ENCODE measurements at places on chromosomes 5 and 9.

DNA sequence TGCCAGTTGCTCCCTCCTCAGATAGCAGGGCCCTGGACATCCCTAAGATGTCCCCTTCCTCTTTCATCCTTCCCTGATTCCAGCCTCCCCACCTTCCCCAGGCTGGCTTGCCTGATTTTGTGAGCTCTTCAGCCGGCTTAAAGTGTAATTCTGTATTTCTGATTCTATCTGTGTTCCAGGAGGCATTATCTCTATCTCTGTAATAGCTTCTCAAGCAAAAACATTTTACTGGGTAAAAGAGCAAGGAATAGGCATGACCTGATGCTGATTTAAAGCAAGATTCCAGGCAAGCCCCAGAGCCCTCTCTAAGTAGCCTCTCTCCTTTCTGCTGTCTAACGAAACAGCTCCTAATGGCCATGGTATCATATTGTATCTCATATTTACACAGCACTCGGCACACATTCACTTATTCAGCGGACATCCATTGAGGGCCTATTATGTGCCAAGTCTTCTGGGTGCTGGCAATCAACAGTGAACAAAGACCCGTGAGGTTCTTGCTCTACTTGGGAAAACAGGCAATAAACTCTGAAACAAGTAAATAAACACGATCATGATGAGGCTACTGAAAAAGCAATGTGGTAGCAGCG, 100.9 kb upstream of the MSX2 start:
- DNase-seq: no peak

- DNase-seq: no peak
Observed at GRCh38 chr9:111886983-111887718, 9.5 kb upstream of the UGCG start.

DNA sequence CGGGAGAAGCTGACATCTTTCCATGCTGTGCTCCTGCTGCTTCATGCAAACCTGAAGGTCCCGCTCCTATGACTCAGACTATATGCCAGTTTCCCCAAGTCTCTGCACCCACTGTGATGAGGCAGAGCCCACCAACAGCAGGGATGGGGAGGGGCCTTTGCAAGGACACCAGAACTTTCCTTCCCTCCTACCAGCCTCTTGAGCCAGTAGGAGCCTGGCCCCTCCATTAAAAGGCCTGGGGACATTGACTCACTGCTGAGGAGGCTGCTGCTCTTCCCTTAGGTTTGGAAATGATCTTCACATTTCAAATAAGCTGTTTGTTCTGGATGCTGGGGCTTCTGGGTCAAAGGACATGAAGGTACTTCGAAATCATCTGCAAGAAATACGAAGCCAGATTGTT, 26.1 kb upstream of the CTSL start:
- no peak for DNase-seq

DNA sequence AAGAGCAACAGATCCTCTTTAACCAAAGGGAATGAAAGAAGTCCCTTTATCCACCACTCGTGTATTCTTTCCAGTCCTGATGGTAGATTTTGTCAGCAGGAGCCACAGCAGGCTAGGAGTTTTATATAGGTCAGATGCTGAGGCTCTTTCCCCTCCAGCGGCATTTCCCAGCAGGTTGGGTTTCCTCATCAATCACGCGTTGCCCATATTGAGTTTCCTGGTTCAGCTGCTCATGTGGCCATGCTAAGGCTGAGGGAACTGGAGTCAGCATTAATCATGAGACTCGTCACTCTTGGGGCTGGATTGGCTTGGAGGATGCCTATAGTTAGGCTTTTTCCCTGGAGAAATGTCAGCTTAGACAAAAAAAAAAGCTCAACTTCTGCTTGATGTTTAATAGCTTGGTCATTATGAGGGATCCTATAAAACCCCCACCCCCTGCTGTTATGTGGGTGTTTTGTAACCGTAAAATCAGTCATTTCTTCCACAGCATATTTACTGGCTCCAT, 193.4 kb upstream of the GAS1 start:
- DNase-seq: no peak

- DNase-seq: no peak
Observed at GRCh38 chr5:337563-338130, 16.1 kb downstream of the AHRR start.

GRCh38 chr5:53871050-53871449, 310.6 kb downstream of the NDUFS4 start:
- DNase-seq: no peak

- DNase-seq: no peak
Observed at GRCh38 chr9:104858846-104859245, 69.1 kb downstream of the ABCA1 start.

DNA sequence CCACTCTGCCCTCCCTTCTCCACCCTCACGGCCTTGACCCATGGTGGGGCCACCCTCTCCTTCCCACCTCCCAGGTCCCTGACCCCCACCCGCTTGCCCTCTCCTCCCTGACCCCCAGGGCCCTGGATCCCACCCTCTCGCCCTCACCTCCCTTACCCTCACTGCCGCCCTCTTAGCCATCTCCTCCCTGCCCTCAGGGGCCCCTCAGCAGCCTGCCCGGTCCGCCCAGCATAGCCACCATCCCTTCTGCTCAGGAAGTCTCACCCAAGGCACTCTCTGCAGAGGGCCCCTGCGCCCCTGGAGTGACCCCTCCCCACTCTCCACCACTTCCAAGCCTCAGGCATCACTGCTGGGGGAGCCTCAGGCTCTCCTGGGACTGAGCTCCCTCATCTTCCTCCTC, 66.3 kb downstream of the MRPL36 start:
- DNase-seq: no peak

DNA sequence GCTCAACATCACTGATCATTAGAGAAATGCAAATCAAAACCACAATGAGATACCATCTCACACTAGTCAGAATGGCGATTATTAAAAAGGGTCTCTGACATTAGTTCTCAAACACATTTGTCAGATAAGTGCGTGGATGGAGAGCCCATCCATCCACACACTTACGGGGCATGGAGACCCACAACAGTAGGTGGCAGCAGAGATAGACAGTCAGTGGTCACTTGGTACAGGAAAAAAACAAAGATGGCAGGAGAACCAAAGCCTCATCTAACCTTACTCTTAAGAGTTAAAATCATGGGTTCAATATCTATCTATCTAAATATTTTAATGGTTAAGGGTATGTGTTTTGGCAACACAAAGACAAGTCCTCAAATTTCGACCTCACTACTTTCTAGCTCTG, 1378.7 kb upstream of the C9orf72 start:
- no peak for DNase-seq

DNA sequence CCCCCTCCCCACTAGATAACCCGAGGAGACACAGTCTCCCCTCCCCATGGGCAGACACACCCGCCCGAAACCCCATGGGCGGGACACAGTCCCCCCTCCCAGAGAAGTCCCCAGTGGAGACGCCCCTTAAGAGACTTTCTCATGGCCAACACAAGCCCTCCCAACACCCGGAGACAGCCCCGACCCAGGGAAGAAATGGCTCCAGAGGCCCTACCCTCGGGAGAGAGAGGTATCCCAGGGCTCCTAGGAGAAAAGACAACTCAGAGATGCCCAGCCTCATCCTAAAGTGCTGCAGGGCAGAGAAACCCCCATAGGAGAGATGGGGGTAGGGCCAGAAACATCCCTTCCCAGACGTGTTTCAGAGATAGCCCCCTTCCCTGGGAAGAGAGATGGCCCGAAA, 27.4 kb downstream of the PCDH1 start:
- no peak for DNase-seq

DNA sequence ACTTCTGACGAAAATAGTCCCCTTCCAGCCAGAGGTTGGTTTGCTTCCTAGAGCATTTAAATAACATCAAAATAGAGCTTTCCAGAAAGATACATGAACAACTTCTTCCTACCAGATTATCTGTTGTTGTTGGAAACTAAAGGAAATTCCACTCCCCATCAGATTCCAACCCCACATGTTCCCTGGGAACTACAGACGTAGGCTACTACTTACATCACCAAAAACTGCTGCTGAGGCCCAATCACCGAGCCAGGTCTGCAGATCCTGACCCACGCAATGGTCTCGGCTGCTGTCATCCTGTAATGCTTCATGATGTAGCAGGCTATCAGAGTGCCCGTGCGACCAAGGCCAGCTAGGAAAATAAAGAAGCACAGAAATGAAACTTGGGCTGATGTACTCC, 73.4 kb downstream of the HABP4 start:
- DNase-seq: no peak

- DNase-seq: no peak
Observed at GRCh38 chr9:72292256-72292682, 72.7 kb downstream of the ZFAND5 start.

DNA sequence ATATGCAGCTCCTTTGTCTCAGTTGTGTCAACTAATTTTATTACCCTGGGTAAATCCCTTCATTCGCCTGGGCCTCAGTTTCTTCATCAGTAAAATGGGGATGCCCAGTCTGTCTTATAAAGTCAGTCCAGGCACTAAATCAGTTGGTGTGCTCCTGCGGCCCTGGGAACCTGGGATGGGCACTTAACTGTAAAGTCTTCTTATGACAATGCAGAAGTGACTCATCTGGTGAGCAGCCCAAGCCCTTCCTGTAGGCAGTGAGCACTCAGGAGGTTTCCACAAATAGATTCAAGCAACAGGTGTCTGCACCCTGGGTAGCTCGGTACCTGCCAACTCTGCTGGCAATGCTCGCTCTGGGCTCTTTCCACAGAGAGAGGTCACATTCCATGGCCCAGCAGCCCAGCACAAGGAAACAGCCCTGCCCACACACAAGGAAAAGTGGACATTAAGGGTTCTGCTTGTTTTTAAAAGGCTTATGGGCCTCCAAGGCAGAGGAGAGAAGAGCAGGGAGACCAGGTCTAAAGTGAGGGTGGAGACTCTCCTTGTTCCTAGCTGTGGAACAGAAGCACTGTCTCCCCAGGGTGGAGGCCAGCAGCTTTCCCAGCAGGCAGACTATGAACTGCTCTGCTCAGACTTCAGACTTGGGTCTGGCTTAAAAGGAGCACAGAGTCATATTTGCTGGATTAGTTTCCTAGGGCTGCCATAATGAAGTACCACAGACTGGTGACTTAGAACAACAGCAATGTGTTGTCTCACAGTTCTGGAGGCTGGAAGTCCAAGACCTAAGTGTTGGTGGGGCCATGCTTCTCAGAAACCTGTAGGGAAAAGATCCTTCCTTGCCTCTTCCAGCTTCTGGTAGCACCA, 89.7 kb upstream of the ADRA1B start:
- DNase-seq: no peak

- DNase-seq: no peak
Observed at GRCh38 chr9:113355040-113355596, 5.8 kb downstream of the BSPRY start.
